Effector memory CD4-positive, alpha-beta T cell (primary cell): ENCODE measurements at places on chromosomes 11 and 22.

- no peak for DNase-seq
Measured at GRCh38 chr22:21866833-21867527, 465 bp downstream of the MAPK1 start.

GRCh38 chr22:28574159-28574788 lies 105.4 kb downstream of the TTC28 start:
- DNase-seq = no peak

GRCh38 chr11:126279191-126279590 lies 3.7 kb upstream of the TIRAP start:
- DNase-seq = no peak

GRCh38 chr11:64229744-64230170 lies 591 bp upstream of the DNAJC4 start:
- no peak for DNase-seq

DNA sequence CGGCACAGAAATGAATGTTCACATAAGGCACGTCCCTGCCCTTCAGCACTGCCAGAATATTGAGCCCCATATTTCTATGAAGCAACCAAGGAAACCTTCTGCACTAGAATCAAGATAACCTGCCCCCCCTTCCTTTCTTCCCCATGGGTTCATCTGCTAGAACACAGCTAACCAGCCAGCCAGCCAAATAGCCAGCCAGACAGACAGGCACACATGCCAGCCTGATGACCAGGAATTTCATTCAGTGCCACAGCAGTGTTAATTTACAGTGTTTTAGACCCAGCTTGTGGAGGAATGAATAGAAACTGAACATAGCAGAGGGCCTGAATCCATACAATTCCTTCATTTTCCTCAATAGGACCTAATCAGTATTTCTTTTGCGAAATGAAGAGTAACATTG lies 57.0 kb downstream of the TENM4 start:
- DNase-seq = no peak

GRCh38 chr11:103069367-103069766 lies 22.6 kb downstream of the DCUN1D5 start:
- no peak for DNase-seq

- no peak for DNase-seq
Measured at GRCh38 chr11:62553839-62554361, 7.3 kb upstream of the AHNAK start.

DNA sequence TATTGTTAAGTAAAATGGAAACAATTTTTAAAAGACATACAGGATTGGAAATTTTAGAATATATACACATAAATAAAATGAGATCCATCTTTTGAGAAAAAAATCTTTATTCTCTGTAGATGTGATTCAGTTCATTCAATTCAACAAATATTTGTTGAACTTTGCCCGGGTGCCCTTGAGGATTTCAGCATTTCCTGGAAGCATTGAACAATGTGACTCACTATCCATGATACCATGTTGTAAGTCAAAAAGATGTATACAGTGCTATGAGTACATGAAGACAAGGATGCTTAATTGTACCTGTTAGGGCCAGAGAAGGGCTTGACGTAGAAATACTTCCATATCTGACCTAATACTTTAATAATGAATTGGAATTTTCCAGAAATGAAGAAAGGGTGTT lies 353.7 kb downstream of the METTL15 start:
- DNase-seq = no peak

- no peak for DNase-seq
Measured at GRCh38 chr11:18088966-18089365, 16.9 kb downstream of the SAAL1 start.

GRCh38 chr22:49199224-49199623 lies 628.4 kb downstream of the BRD1 start:
- DNase-seq = no peak

DNA sequence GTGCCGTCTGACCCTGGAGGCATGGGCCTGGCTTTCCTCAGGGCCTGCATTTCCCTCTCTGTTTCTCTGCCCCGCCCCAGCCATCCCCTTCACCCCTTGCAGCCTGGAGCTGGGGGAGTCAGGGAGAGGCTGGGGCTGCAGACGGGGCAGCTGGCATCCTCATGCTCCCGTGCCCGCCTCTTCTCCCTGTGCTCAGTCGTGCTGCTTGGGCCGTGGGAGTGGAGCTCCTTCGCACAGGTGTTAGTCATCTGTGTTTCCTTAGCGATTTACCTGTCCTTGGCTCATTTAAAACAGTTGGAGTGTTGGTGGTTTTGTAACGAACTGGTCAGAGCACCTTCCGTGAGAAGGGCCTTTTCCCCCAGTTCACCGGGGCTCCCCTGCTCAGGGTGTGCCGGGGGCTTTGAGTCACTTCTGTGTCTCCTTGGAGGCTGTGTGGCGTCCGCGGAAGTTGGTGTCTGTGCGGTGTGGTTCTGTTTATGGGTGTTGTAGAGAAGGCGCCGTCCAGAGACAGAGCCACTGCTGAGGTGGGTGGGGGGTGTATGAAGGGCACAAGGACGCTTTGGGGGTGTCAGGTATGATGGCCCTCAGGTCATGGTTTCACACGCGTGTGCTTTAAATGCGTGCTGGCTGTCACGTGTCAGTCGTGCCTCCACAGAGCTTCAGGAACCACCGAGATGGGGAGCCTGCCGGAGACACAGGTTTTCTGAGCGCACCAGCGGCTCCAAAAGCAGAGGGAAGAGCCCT lies 19.5 kb downstream of the BRSK2 start:
- no peak for DNase-seq
